Stimulated activated CD4-positive, alpha-beta T cell treated with anti-CD3 and anti-CD28 coated beads, Interleukin-4, amount 100 ng/mL, for 4 hours (primary cell): ENCODE measurements at places on chromosomes 4 and X.

DNA sequence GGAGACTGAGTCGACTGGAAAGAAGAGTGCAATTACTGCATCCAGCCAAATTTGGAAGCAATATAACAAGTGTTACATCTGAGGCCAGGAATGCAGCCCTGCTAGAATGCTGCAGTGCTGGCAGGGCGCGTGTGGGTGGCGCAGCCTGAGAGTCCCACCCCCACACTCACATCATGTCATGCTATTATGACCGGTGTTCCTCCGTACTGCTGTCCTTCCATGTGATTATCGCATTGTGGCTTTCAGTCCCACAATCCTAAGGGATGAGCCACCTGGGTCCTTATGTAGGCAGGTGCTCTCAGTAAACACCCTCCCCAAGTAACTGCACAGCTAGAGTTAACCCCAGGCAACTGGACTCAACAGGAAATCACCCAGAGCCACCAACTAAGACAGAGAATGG lies 122.6 kb upstream of the CPEB2 start:
- DNase-seq, result no peak

DNA sequence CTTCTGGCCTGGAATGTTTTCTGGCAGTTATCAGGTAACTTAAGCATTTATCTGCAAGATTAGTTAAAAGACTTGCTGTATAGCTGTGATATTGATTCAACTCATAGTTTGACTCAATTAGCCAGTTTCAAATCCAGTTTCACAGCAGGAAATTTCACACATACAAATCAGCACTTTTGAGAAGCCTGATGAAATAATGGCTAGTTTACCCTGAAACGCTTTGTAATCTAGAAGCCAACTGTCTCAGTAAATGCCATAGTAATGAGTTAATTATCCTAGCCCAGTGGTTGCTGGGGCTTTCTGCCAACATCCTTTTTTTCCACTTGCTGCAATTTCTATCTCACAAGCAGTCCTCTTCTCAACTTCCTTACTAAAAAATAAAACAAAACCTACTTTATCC lies 53.1 kb downstream of the ARHGEF38 start:
- DNase-seq, result no peak

- no peak for DNase-seq
Measured at GRCh38 chr4:6422105-6422504, 50.3 kb downstream of the PPP2R2C start.

- DNase-seq, result no peak
Measured at GRCh38 chrX:107675823-107676555, 47.7 kb downstream of the PRPS1 start.

DNA sequence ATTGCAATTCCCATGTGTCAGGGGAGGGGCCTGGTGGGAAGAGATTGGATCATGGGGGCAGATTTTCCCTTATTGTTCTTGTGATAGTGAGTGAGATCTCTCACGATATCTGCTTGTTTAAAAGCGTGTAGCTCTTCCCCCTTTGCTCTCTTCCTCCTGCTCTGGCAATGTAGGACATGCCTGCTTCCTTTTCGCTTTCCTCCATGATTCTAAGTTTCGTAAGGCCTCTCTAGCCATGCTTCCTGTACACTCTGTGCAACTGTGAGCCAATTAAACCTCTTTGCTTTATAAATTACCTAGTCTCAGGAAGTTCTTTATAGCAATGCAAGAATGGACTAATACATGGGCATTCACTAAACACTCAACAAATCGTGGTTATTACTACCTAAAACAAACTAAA lies 37.2 kb upstream of the PAPSS1 start:
- no peak for DNase-seq
